Thymus (tissue), 14 donors: ENCODE measurements at places on chromosomes 12 and 14. TPM values are rescaled to one million over a fixed set of nuclear protein-coding genes. Genes with fewer than 3 reads are reported as not detected.

- no peaks in the 10 kb centered on the region for H3K27me3 ChIP-seq
- no peak overlapping the region for H3K4me3 ChIP-seq
- H3K4me1 ChIP-seq = no peaks in the 10 kb centered on the region
- H3K36me3 ChIP-seq = no peaks in the 10 kb centered on the region
- no peak overlapping the region for H3K27ac ChIP-seq
These were observed 229.5 kb downstream of the IPO8 start for GRCh38 chr12:30466093-30466585.

DNA sequence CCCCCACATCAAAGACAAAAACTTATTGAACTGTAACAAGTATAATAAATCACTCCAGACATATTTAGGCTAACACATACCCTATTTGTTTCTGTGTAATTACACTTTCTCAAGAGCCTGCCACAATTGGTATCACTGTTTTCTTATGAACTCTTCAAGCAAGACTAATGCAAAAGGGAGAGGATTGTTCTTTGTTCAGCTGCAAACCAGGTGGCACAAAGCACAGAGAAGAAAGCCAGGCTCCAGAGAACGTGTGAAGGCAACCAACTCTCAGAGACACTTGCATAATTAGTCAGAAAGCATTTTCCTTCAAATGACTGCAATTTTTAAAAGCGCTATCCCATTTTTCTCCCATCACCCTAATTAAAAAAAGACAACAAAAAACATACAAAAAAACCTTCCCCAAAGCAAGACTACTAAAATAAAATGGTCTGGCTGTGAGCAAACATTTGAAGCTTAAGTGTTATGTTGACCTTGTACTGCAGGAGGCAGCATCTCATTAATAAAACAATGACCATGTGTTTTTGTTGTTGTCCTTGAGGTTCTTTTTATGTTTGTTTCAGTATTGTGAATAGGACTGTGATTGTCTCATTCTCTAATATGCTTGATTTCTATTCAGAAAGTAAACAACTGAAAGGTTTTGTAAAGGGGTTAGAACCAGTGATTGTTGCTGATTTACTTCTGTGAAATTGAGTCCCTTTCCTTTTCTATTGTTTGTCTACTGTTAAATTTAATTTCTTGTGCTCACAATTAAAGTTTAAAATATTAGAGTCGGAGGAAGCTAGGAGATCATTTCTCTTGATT, 452.7 kb upstream of the PDE3A start:
- H3K4me3 ChIP-seq = no peak overlapping the region
- H3K27me3 ChIP-seq = no peaks in the 10 kb centered on the region
- H3K27ac ChIP-seq = no peak overlapping the region
- H3K36me3 ChIP-seq = no peaks in the 10 kb centered on the region
- no peaks in the 10 kb centered on the region for H3K4me1 ChIP-seq

- peak overlapping the region; percentile 36 for H3K4me3 ChIP-seq
- no peaks in the 10 kb centered on the region for H3K36me3 ChIP-seq
- H3K27ac ChIP-seq = no peak overlapping the region
- peaks cover 3% of the 10 kb centered on the region for H3K4me1 ChIP-seq
- peaks cover 53% of the 10 kb centered on the region for H3K27me3 ChIP-seq
These were observed 592 bp upstream of the KCNK10 start for GRCh38 chr14:88323523-88324199.

- H3K4me1 ChIP-seq = peaks cover 8% of the 10 kb centered on the region
- H3K4me3 ChIP-seq = no peak overlapping the region
- no peaks in the 10 kb centered on the region for H3K27me3 ChIP-seq
- no peak for DNase-seq
- H3K36me3 ChIP-seq = no peaks in the 10 kb centered on the region
These were observed 161.7 kb upstream of the RTL1 start for GRCh38 chr14:101065246-101065645.

GRCh38 chr12:7092229-7092985, at the start of gene C1R:
Gene C1R, minus strand, starts transcription at chr12:7092445. Its CDS starts 57 bp downstream, at chr12:7092388.
- H3K27ac ChIP-seq = peak within 1 kb of the TSS; percentile 75
- no peaks in the 10 kb centered on the region for H3K36me3 ChIP-seq
- peaks cover 11% of the 10 kb centered on the region for H3K4me1 ChIP-seq
- H3K27me3 ChIP-seq = no peaks in the 10 kb centered on the region
- H3K4me3 ChIP-seq = peak within 1 kb of the TSS; percentile 21

DNA sequence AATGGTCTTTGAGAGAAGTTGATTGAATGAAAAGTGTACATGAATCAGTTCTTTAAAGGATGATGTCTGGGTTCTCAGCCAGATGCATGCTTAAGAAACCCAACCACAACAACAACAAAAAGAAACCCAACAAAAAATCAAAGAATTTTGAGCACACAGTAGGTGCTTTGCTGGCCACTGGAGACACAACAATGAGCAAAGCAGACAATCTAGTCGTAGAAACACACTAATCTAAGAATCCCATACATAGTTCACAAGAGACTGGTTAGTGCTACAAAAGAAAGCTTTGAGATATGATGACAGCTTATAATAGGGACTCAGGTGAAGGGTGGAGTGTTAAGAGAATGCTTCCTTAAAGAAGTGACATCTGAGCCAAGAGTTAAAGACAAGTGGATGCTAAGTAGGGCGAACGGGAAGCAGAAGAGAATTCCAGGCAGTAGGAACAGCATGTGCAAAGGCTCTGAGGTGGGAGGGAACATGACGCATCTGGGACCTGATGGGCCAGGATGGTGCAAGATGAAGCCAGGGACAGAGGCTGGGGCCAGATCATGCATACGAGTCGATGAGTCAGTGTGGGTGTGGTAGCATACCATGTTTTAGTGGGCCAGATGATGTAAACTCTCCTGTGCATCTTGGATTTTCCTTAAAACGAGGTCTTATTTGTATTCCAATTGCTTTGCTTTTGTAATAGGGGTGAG, 4.6 kb upstream of the HIP1R start:
- H3K36me3 ChIP-seq = no peaks in the 10 kb centered on the region
- H3K27me3 ChIP-seq = peaks cover 10% of the 10 kb centered on the region
- no peak overlapping the region for H3K4me3 ChIP-seq
- no peak overlapping the region for H3K27ac ChIP-seq

GRCh38 chr12:92845329-92845728, 83.8 kb downstream of the EEA1 start:
- DNase-seq = no peak
- no peak overlapping the region for H3K27ac ChIP-seq
- no peaks in the 10 kb centered on the region for H3K27me3 ChIP-seq
- H3K4me1 ChIP-seq = no peaks in the 10 kb centered on the region
- H3K4me3 ChIP-seq = no peak overlapping the region

GRCh38 chr14:34676516-34677211, 37.7 kb downstream of the CFL2 start:
- H3K4me3 ChIP-seq = no peak overlapping the region
- H3K36me3 ChIP-seq = no peaks in the 10 kb centered on the region
- H3K27me3 ChIP-seq = no peaks in the 10 kb centered on the region
- no peak overlapping the region for H3K27ac ChIP-seq
- H3K4me1 ChIP-seq = no peaks in the 10 kb centered on the region

- H3K27me3 ChIP-seq = no peaks in the 10 kb centered on the region
- H3K4me1 ChIP-seq = no peaks in the 10 kb centered on the region
- H3K27ac ChIP-seq = no peak overlapping the region
- DNase-seq = no peak
These were observed 8.6 kb upstream of the KRT8 start for GRCh38 chr12:52913431-52913821.

- DNase-seq = no peak
- peaks cover 5% of the 10 kb centered on the region for H3K36me3 ChIP-seq
- peak overlapping the region; percentile 53 for H3K4me3 ChIP-seq
- H3K27ac ChIP-seq = peak overlapping the region; percentile 64
These were observed 862 bp downstream of the CRIP2 start for GRCh38 chr14:105475269-105476096.

DNA sequence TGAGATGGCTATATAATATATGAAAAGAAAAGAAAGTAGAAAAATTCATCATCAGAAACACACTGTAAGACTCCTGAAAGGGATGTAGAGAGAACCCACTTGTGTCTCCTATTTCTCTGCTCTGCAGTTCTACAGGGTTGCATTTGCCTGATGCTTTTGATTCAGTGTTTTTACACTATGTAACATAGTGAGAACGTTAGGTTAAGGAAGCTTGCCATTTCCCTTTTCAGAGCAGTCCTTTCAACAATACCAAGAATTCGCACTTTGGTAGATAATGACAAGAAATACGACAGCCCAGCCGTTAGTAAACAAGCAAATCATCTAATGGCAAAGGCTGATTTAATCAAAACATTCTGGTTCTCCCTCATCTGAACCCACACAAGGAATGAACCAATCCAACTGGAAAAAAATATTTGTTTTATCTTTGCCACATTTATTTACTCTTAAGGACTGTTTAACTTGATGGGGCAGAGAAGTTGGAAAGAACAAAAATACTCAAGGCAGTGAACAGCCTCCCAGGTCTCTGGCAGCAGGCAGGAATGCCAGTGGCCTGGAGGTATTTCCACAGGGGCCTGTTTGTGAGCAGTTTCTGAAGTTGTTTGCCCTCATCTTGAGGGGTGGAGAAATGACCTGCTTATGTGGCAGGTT, 30.8 kb upstream of the SOCS2 start:
- no peak for DNase-seq
- no peaks in the 10 kb centered on the region for H3K27me3 ChIP-seq
- H3K27ac ChIP-seq = no peak overlapping the region
- H3K36me3 ChIP-seq = no peaks in the 10 kb centered on the region

DNA sequence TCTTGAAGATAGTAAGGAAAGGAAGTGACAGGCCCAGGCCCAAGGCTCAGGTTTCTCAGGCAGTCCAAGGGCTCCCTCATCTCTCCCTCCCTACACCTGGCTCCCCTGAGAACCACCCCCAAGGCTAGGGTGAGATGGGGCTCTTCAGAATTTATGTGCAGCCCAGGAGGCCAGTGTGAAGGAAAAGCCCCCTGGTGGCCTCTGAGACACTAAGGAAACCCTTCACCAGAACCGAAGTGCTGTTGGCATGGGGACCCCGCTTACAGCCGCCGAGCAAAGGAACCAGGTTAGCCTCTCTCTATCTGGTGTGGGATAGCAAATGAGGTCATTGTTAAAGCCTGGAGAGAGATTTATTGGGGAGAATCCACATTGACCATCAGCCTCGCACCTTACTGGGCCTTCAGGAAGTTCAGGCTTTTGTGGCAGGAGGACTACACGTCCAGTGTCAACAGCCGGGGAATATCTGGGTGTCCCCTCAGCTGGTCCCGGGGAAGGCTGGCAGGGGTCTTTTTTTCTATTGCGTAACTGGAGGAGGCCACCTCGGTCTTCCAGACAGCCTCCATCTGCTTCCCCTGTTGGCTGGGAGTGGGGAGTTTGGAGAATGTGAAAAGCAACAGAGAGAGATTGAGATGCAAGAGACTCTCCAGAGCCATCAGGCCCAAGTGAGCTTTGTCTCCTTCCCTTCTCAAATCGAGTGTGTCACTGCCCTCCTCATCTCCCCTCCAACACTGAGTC, 18.1 kb downstream of the FAM186B start:
- H3K36me3 ChIP-seq = no peaks in the 10 kb centered on the region
- no peaks in the 10 kb centered on the region for H3K4me1 ChIP-seq
- DNase-seq = no peak
- no peak overlapping the region for H3K27ac ChIP-seq
- no peaks in the 10 kb centered on the region for H3K27me3 ChIP-seq

DNA sequence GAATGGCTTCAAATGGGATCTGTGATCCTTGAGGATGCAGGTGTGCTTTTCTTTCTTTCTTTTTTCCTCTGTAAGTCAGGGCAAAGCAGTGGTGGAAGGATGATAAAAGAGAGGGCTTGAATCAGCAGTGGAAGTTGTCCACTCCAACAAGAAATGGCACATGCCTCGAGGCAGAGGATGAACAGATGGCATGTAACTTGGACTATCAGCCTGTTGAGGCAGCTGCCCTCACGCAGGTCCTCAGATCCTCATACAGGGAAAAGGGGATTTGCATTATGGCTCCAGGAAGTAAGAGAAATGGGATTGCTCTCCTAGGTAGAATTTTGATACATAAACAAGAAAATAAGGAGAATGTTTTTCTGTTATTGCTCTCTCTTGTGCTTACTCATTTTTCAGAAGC, 368.0 kb downstream of the FUT8 start:
- H3K36me3 ChIP-seq = no peaks in the 10 kb centered on the region
- H3K27me3 ChIP-seq = no peaks in the 10 kb centered on the region
- no peak overlapping the region for H3K4me3 ChIP-seq
- DNase-seq = no peak

GRCh38 chr14:60636879-60637478, 12.3 kb downstream of the SIX1 start:
- no peak for DNase-seq
- no peaks in the 10 kb centered on the region for H3K4me1 ChIP-seq
- H3K36me3 ChIP-seq = no peaks in the 10 kb centered on the region
- H3K4me3 ChIP-seq = no peak overlapping the region

DNA sequence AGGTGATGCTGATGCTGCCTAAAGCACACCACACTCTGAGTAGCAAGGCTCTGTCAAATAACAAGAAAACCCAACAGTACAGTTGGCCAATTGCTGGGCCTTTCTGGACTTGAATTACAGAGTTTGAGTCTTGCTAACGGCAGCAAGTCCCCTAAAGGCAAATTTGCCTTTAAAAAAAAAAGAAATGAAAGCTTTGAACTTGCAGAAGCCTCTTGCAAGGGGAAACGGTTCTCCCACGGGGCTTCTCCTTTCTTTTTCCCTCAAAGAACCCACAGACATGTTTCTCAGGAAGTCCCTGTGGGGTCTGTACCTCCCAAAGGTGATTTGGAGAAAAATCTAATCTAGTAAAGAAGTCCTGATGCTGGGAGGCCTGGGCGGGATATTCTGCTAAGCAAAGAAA, 191.3 kb upstream of the MYL2 start:
- H3K27me3 ChIP-seq = no peaks in the 10 kb centered on the region
- H3K4me1 ChIP-seq = peaks cover 14% of the 10 kb centered on the region
- DNase-seq = no peak

- DNase-seq = no peak
- H3K27me3 ChIP-seq = no peaks in the 10 kb centered on the region
- no peaks in the 10 kb centered on the region for H3K4me1 ChIP-seq
- no peaks in the 10 kb centered on the region for H3K36me3 ChIP-seq
These were observed 12.3 kb upstream of the DLK1 start for GRCh38 chr14:100714258-100714892.

DNA sequence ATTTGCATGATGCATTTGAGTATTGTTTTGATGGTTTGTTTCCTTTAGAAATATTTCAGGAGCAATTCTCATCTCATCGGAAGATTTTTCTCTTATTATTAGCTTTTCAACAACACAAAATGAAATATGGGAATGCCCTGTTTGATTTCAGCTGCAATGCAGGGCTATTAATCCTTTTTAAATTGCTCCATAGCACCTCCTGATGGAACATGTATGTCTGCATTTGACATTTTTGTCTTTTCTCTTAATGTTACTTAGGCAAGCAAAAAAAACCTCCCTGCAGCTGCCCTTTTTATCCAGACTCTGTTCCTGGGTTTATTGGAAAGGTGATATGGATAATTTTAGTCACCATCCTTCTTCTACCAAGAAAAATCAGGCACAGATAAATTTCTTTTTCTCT, 895.8 kb downstream of the RPS29 start:
- no peaks in the 10 kb centered on the region for H3K4me1 ChIP-seq
- H3K36me3 ChIP-seq = no peaks in the 10 kb centered on the region
- no peak for DNase-seq
- no peak overlapping the region for H3K4me3 ChIP-seq
- H3K27ac ChIP-seq = no peak overlapping the region

Gene PLEKHD1
- total RNA-seq = 0.09 TPM

Gene GPRC5D
- total RNA-seq = not detected

Gene PRB2
- total RNA-seq = 0.05 TPM

Gene LHX5
- total RNA-seq = under 0.01 TPM

Gene CLEC2A
- not detected for total RNA-seq

Gene CLEC4E
- total RNA-seq = 0.19 TPM

Gene RHEBL1
- total RNA-seq = 3.2 TPM
